ENCODE measurements at places on chromosomes 16 and 17. TPM values are rescaled to one million over a fixed set of nuclear protein-coding genes. Genes with fewer than 3 reads are reported as not detected.

Gene FLCN
- total RNA-seq, result 42.2 TPM

DNA sequence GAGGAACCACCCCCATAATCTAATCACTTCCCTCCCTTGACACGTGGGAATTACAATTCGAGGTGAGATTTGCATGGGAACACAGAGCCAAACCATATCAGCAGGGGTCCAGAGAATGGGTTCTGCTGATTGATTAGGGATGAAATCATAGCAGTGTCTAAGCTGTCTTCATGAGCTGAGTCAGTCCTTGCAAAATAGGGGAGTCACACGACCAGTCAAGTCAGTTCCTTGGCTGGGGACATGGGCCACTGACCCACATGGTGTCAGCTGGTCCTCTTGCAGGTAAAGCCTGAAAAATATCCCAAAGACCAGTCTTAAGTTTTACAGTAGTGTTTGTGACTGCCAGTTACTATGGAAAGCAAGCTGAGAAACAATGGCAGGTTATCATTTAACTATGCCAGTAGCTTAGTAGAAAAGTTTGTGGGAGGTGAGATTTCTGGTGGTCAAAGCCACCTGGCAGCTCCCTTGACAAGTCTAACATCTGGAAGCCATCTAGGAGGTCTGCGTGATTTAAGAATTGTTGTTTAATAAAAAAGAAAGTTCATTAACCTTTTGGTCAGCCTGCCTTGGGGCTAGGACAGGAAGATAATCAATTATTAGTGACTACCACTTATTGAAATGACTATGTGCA lies 15.7 kb upstream of the ATF7IP2 start:
- no peak overlapping the region for H3K27ac ChIP-seq
- no peak for DNase-seq
- no peaks in the 10 kb centered on the region for H3K27me3 ChIP-seq
- no peaks in the 10 kb centered on the region for H3K36me3 ChIP-seq
- no peaks in the 10 kb centered on the region for H3K4me1 ChIP-seq
- H3K4me3 ChIP-seq, result no peak overlapping the region

GRCh38 chr17:44878627-44879221 lies 20.5 kb downstream of the EFTUD2 start:
- no peak overlapping the region for H3K4me3 ChIP-seq
- H3K27ac ChIP-seq, result no peak overlapping the region
- H3K27me3 ChIP-seq, result no peaks in the 10 kb centered on the region
- H3K36me3 ChIP-seq, result peaks cover 92% of the 10 kb centered on the region

GRCh38 chr17:50035421-50035879 lies 20.5 kb upstream of the ITGA3 start:
- no peaks in the 10 kb centered on the region for H3K36me3 ChIP-seq
- no peak for DNase-seq
- no peak overlapping the region for H3K27ac ChIP-seq

DNA sequence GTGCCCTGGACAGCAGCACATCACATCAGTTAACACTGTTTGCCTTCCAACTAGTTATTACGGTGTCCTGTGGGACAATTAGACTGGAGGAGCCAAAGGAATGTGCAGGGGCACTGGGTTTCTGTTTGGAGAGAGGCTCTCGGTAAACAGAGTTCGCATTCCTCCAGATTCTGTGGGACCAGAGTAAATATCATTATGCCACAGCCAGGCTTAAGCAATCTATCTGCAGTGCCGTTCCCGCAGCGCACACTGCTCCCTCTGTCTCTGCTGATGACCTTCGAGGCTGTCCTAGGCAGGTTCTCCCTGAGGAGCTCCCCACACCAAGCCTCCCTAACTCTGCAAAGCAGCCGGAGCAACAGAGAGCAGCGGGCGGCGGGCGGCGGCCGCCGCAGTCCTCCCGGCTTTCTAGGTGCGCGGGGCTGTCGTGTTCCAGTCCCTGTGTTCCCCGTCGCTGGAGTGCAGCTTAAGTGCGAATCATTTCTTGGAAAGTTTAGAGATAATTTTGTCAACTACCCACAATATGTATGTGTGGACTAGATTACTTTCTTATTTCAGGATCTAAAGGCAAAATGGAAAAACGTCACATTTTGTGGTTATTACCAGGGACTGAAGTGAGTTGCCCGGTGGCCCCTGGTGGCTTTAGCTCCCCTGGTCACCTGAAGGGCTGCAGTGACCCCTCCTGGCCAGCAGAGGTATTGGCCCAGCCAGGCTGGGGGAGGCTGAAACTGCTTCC lies 43.3 kb downstream of the PGS1 start:
- peaks cover 43% of the 10 kb centered on the region for H3K36me3 ChIP-seq
- DNase-seq, result peak; percentile 89
- H3K4me3 ChIP-seq, result no peak overlapping the region
- H3K4me1 ChIP-seq, result peaks cover 46% of the 10 kb centered on the region
- no peak overlapping the region for H3K27ac ChIP-seq
- H3K27me3 ChIP-seq, result no peaks in the 10 kb centered on the region

GRCh38 chr16:22262460-22262859 lies 34.7 kb upstream of the POLR3E start:
- H3K4me1 ChIP-seq, result no peaks in the 10 kb centered on the region
- H3K27ac ChIP-seq, result no peak overlapping the region
- H3K27me3 ChIP-seq, result no peaks in the 10 kb centered on the region
- no peak for DNase-seq
- no peak overlapping the region for H3K4me3 ChIP-seq

GRCh38 chr16:2744711-2745110 lies 7.7 kb upstream of the SRRM2 start:
- no peaks in the 10 kb centered on the region for H3K36me3 ChIP-seq
- no peak for DNase-seq
- H3K27ac ChIP-seq, result no peak overlapping the region
- H3K27me3 ChIP-seq, result peaks cover 22% of the 10 kb centered on the region

DNA sequence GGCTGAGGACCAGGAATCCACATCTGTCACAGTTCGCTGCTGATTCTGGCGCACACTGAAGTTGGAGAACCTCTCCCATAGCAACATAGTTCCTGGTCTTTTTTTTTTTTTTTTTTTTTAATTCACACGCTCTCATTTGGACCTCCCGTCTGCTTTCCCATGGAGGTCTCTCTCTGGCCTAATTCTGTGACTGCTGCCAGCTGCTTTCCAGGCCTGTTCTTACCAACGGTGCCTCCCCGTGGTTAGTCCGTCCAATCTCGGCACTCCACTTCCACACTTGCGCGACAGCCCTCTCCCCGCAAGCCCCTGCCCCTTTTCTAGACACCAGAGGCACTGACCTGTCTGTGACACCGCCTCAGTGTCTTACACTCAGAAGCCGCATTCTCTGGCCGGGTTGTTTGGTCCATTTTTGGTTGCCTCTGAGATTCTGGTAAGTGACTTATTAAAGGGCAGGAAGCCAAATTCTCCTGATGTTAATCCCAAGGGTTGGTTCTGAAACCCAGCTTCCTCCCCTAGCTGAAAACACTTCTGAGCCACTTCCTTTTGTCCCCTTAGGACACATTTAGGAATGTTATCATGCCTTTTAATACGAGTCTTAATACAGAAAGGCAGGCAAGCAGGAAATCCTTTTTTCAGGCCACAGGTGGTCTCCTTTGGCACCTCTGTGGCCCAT lies 1.1 kb upstream of the AKTIP start:
- peak overlapping the region; percentile 98 for H3K27ac ChIP-seq
- H3K4me1 ChIP-seq, result peaks cover 33% of the 10 kb centered on the region
- peak overlapping the region; percentile 60 for H3K4me3 ChIP-seq
- H3K27me3 ChIP-seq, result no peaks in the 10 kb centered on the region
- DNase-seq, result peak; percentile 36
